Fibroblast of mammary gland (primary cell): ENCODE measurements at places on chromosomes 7 and 10.

GRCh38 chr7:20220921-20221547 is 3.9 kb upstream of the MACC1 start:
- DNase-seq = peak; percentile 96

DNA sequence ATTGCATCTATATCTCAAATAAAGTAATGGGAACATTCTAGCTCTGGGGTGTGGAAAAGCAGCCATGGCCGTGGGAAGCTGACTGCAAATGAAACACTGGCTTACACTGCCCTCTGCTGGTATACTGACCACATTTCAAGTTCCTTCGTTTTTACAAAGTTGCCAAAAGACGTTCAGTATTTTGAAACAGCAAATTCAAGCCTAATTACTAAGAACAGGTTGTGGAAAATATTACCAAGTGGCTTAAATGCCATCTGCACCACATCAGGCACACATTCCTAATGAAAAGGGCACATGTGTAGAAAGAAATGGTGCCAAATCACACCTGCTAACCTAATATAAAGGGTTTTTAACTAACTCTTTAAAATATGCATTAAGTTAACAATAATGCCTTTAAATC is 83.9 kb downstream of the JAZF1 start:
- DNase-seq = peak; percentile 77

- no peak for DNase-seq
Observed at GRCh38 chr7:159078911-159079270, 65.8 kb downstream of the VIPR2 start.

GRCh38 chr7:121404348-121404747 is 8.2 kb upstream of the FAM3C start:
- no peak for DNase-seq

- DNase-seq = no peak
Observed at GRCh38 chr10:106873770-106874603, 290.5 kb downstream of the SORCS1 start.

- no peak for DNase-seq
Observed at GRCh38 chr10:80700252-80700651, 162.6 kb downstream of the SH2D4B start.

DNA sequence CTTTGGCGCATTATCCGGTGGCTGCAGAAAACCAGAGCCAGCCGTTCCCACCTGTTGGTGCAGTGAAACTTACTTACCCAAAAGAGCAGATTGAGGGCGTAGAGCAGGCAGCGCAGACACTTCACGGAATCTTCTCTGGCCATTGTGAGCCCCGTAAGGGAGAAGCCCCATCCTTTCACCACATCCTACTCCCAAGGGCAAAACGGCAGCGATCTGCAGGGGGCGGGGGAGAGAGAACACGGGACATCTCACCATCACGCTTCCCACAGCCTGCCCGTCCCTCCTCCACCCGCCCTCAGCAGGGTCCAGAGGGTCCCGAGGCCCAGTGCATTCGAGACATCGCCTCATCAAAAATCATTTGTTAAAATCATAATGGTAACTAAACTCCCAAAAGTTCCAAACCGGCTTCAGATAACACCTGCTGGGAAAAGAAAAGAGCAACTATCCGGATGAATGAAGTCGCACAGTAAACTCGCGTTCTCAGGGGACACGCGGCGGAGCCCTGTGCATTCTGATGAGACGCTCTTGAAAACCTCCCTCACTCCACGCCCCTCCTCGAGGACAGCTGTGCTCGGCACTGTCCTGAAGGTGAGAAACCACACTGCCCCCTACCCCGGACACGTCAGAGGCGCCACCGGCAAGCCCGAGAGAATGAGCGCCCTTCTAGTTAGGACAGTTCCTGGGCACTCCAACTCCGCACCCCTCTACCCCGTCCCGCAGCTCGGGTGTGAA is 1.2 kb downstream of the TSPAN12 start:
- DNase-seq = peak; percentile 14
